T-helper 2 cell treated with Interferon-gamma antibody and Interleukin-4, amounts not matched to agents 100 ng/mL and 5 ng/mL, for 36 hours (primary cell): ENCODE measurements at places on chromosomes 7 and 10. TPM values are rescaled to one million over a fixed set of nuclear protein-coding genes. Genes with fewer than 3 reads are reported as not detected.

CNPY1 gene
- not detected in 2 replicates for total RNA-seq

PRSS37 gene
- not detected in 2 replicates for total RNA-seq

CFAP70 gene
- total RNA-seq: 0.20 and 0.25 TPM in 2 replicates

SLC13A1 gene
- total RNA-seq: 0.05 TPM in 1 of 2 replicates, not detected in the other

ATRNL1 gene
- total RNA-seq: 0.52 and 0.73 TPM in 2 replicates
